ENCODE measurements at places on chromosomes 5 and 9. TPM values are rescaled to one million over a fixed set of nuclear protein-coding genes. Genes with fewer than 3 reads are reported as not detected.

- H3K27ac ChIP-seq: peak overlapping the region; percentile 27
- H3K27me3 ChIP-seq: no peaks in the 10 kb centered on the region
- H3K36me3 ChIP-seq: no peaks in the 10 kb centered on the region
Observed at GRCh38 chr5:141941779-141942178, 16.2 kb downstream of the PCDH12 start.

DNA sequence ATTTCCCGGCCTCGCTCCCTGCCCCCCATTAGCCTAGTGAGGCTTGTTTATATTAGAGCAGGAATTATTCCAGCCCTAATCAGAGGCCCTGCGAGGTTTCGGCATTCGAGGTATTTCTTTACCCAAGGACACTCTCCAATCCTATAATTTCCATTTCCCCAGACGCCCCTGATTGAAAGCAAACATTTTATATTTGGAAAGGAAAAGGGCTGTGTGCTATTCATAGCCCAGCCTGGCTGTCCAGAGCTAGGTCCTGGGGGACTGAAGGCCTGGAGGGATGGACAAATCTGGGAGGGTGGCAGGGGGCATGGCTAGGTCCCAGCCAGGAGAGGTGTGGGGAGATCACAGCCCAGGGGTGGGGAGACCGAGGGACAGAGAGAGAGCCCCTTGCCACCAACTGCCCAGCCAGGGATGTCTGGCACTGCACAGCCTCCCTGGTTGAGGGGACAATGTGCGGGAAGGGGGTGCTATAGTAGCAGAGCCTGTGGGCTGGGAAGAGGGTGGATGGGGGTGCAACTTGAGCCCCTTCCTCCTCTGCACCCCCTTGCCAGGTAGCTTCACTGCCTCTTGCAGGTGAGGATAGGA, 125.1 kb downstream of the BARX1 start:
- no peaks in the 10 kb centered on the region for H3K27me3 ChIP-seq
- no peaks in the 10 kb centered on the region for H3K4me1 ChIP-seq
- no peaks in the 10 kb centered on the region for H3K36me3 ChIP-seq

DNA sequence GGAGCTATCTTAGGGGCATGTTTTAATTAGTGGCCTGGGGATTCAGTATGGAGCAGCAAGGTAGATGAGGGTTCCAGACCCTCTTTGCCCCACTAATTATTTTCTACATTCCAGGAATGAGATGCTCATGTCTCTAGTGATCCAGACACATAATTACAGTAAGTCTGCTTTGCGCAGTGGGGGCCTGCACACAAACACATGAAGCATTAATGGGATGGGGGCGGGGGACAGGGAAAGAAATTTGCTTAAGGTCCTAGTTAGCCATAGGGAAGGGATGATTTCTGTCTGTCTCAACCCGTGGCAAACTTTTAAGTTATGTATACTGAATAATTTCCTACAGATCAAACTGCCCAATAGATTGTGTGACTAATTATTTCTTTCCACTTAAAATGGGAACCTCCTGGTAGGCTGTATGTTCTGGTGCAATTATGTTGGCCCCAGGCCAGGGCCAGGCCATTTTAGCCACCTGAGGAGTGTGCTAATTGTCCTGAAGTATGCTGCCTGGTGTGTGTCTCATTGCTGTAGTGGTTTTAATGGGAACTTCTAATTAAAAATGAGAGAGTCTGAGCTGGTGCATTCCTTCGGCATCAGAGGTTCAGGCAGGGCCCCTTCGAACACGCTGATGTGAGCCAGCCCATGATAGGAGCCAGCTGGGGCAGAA, 134.4 kb downstream of the PTTG1 start:
- H3K27me3 ChIP-seq: no peaks in the 10 kb centered on the region
- H3K27ac ChIP-seq: no peak overlapping the region
- no peaks in the 10 kb centered on the region for H3K4me1 ChIP-seq
- no peak for DNase-seq
- no peaks in the 10 kb centered on the region for H3K36me3 ChIP-seq

GRCh38 chr5:126054577-126055347, 368.4 kb upstream of the GRAMD2B start:
- H3K4me1 ChIP-seq: no peaks in the 10 kb centered on the region
- H3K36me3 ChIP-seq: no peaks in the 10 kb centered on the region
- no peak overlapping the region for H3K27ac ChIP-seq
- H3K4me3 ChIP-seq: no peak overlapping the region

The ABO gene
- 6.1 TPM for total RNA-seq

The OCLN gene
- total RNA-seq: 11.5 TPM

DNA sequence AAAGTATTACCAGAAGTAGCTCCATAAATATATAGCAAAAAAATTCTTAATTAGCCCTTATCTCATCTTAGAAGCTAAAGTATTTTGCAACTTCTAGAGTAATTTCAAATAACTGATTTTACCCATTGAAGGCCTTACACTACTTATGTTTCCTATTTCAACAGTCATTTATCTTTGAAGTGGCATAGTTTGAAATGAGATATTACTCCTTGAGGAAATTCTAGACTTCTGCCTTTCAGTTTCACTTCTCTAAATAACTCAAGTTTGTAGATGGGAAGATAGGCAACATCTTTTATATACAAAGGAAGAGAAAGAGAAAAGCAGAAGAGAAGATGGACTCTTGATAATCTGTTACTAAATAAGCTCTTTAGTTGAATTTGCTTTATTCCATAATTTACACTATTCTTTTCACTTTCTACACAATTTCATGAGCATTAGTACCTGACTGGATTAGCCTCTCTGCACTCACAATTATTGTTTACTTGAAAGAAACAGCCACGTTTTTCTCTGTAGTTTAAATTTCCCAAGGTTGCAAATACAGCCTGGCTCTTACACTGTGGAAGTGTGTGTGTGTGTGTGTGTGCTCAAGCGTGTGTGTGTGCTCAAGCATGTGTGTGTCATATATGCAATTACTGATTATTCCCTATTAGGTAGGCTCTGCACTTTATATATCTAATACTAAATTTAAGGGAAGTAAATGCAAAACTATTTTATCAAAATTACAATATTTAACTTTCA, 60.6 kb upstream of the EMB start:
- no peak for DNase-seq
- H3K27ac ChIP-seq: no peak overlapping the region
- H3K36me3 ChIP-seq: no peaks in the 10 kb centered on the region
- H3K4me3 ChIP-seq: no peak overlapping the region
- no peaks in the 10 kb centered on the region for H3K27me3 ChIP-seq
- no peaks in the 10 kb centered on the region for H3K4me1 ChIP-seq

- H3K27me3 ChIP-seq: no peaks in the 10 kb centered on the region
- H3K4me1 ChIP-seq: no peaks in the 10 kb centered on the region
- no peak overlapping the region for H3K27ac ChIP-seq
- H3K4me3 ChIP-seq: no peak overlapping the region
- DNase-seq: no peak
Observed at GRCh38 chr9:120505186-120505585, 74.8 kb downstream of the CDK5RAP2 start.

DNA sequence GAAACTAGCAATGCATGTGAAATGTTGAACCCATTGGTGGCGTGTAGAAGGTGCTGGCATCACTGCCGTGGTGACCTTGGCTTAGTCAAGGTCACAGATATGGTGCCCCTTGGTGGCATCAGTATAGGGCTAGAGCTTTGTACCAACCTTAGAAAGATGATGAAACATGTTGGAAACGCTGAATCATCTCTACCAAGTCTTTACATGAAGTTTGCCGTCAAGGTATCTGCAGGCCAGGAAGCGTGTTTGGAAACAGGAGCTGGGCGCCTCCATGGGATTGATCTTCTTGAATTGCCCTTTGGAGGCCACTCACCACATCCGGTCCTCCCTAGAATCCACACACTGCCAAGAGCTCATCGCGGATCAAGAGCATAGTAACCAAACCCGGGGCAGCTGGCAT, 16.9 kb upstream of the BOD1 start:
- no peaks in the 10 kb centered on the region for H3K36me3 ChIP-seq
- no peak overlapping the region for H3K4me3 ChIP-seq
- H3K4me1 ChIP-seq: no peaks in the 10 kb centered on the region
- no peak for DNase-seq
- H3K27ac ChIP-seq: no peak overlapping the region

The LRRC14B gene
- total RNA-seq: not detected

DNA sequence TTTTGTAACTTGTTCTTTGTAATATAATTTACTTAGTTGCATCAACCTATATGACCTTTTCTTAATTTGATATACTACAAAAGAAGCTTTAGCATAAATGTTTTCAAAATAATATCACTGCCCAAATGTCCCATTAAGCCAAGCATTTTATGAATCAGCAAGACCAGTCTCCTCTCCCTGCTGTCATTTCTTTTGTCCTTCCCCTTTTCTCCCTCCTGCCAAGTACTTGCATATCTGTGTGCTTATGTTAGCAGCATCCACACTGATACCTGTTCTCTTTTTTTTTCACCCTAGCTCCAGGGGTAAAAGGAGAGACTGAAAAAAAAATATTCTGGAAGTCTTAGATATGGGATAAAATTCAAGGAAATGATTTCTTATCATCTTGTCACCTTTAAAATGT, 69.7 kb downstream of the ZSWIM6 start:
- H3K4me3 ChIP-seq: no peak overlapping the region
- no peaks in the 10 kb centered on the region for H3K4me1 ChIP-seq
- no peak for DNase-seq
- H3K36me3 ChIP-seq: no peaks in the 10 kb centered on the region
- no peaks in the 10 kb centered on the region for H3K27me3 ChIP-seq
- no peak overlapping the region for H3K27ac ChIP-seq

- no peak for DNase-seq
- H3K4me1 ChIP-seq: no peaks in the 10 kb centered on the region
- no peaks in the 10 kb centered on the region for H3K36me3 ChIP-seq
- no peak overlapping the region for H3K4me3 ChIP-seq
- H3K27me3 ChIP-seq: no peaks in the 10 kb centered on the region
Observed at GRCh38 chr9:110399983-110400382, 62.3 kb upstream of the TXNDC8 start.

The F12 gene
- not detected for total RNA-seq

GRCh38 chr5:149420545-149421371, 41.7 kb upstream of the IL17B start:
- H3K36me3 ChIP-seq: no peaks in the 10 kb centered on the region
- H3K4me3 ChIP-seq: no peak overlapping the region
- H3K27ac ChIP-seq: peak overlapping the region; percentile 99
- peaks cover 18% of the 10 kb centered on the region for H3K4me1 ChIP-seq

- H3K27ac ChIP-seq: no peak overlapping the region
- no peak overlapping the region for H3K4me3 ChIP-seq
- no peaks in the 10 kb centered on the region for H3K36me3 ChIP-seq
- no peaks in the 10 kb centered on the region for H3K27me3 ChIP-seq
Observed at GRCh38 chr9:34610434-34611206, 1.3 kb downstream of the RPP25L start.

GRCh38 chr9:127899128-127899943, at the start of gene ST6GALNAC6:
TSS of gene ST6GALNAC6 (minus strand) at chr9:127899603. CDS start at chr9:127897981, 1,622 bp downstream.
- H3K4me1 ChIP-seq: no peaks in the 10 kb centered on the region
- no peaks in the 10 kb centered on the region for H3K27me3 ChIP-seq
- peak within 1 kb of the TSS; percentile 79 for H3K4me3 ChIP-seq
- peak; percentile 67 for DNase-seq

DNA sequence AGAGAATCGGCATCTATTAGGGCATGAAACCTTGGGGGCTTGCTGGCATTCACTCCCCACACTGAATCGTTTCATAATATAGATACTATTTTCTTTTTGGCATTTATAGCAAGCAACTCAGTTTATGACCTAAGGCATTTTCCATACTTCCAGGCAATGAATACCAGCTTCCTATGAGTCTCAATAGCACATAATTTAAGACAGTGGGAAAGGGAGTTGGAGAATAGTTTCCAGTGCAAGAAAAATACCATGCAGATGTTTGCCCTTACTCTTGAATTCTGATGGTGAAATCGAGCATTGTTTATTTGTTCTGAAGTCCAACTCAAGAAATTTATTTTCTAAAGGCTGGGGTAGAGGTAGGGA, 175.8 kb upstream of the KLF9 start:
- DNase-seq: no peak
- peak overlapping the region; percentile 90 for H3K27ac ChIP-seq
- H3K4me3 ChIP-seq: no peak overlapping the region
- peaks cover 33% of the 10 kb centered on the region for H3K4me1 ChIP-seq
- H3K27me3 ChIP-seq: no peaks in the 10 kb centered on the region
- no peaks in the 10 kb centered on the region for H3K36me3 ChIP-seq

- no peak for DNase-seq
- H3K4me1 ChIP-seq: no peaks in the 10 kb centered on the region
- no peak overlapping the region for H3K27ac ChIP-seq
Observed at GRCh38 chr5:168680395-168680794, 101.2 kb upstream of the PANK3 start.

GRCh38 chr5:157913575-157913974, 54.6 kb upstream of the CLINT1 start:
- no peaks in the 10 kb centered on the region for H3K36me3 ChIP-seq
- no peaks in the 10 kb centered on the region for H3K27me3 ChIP-seq
- no peaks in the 10 kb centered on the region for H3K4me1 ChIP-seq

GRCh38 chr5:93596676-93597490, 13.9 kb downstream of the NR2F1 start:
- H3K4me1 ChIP-seq: no peaks in the 10 kb centered on the region
- no peak overlapping the region for H3K4me3 ChIP-seq
- no peak for DNase-seq

DNA sequence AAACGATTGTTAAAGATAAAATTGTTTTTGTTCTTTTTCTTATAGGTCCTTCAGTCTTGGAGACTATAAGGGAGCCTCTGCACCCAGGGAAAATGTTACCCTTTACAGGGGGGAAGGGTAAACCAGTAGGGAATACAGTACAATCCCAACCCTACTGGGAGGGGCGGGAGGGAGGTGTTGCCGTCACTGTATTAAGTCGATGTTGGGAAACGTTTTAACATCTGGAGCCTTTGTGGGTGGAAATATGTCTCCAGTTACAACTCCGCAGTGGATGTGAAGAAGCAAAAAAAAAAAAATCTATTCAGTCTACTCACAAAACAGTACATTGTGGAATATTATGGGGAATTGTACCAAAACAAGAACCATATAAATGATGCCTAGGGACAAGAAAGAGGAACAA, 47.2 kb upstream of the FCHO2 start:
- no peaks in the 10 kb centered on the region for H3K4me1 ChIP-seq
- no peaks in the 10 kb centered on the region for H3K36me3 ChIP-seq
- no peak for DNase-seq
- H3K4me3 ChIP-seq: no peak overlapping the region

DNA sequence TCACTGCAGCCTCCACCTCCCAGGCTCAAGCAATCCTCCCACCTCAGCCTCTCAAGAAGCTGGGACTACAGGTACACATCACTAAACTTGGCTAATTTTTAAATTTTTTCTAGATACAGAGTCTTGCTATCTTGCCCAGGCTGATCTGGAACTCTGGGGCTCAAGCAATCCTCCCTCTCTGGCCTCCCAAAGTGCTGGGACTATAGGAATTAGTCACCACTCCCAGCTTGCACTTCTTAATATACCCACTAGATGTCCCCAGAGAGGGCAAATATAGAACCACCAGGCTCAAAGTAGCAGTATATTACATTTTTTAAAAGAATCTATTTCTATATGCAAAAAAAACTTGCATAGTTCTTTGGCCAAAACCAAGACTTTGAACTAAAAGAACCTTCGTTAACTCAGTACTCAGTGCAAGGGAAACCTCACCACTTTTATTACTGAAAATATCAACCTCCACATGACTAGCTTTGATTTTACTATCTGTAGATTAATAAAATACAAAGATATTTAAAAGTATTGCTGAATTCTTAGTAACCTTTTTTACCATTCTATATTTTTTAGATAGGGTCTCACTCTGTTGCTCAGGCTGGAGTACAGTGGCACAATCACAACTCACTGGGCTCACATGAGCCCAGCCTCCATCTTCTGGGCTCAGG, 25.8 kb upstream of the HSD17B3 start:
- H3K36me3 ChIP-seq: no peaks in the 10 kb centered on the region
- peak; percentile 29 for DNase-seq

Measured in uterus (tissue), 4 donors.